ENCODE measurements at places on chromosomes 2 and 18.
A peak's percentile ranks its signal among the peaks of the same experiment; 100 is the strongest.

DNA sequence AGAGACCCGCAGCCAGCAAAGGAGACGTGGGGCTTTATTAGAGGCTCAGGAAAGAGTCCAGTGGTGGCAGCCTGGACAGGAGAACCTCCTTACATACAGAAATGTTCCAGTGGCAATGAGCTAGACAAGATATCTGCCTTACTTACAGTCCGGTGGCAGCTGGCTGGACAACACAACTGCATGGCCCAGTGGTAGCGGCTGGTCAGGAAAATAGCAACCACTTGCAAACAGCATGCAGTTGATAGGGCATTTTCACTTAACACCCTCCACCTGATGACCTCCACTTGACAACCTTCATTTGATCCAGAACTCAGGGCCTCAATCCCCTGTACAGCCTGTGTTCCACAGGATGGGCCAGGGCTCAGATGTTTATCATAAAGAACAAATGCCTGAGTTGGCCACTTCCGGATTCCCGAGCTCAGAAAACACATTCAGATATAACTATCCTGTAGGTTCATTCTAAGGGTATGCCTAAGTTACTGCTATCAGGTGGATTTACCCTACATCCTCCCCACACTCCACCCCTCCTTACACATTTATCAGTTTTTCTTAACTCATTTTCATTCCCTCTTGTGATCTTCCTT is 63.3 kb upstream of the ITPRID2 start:
- DNase-seq, result no peak

DNA sequence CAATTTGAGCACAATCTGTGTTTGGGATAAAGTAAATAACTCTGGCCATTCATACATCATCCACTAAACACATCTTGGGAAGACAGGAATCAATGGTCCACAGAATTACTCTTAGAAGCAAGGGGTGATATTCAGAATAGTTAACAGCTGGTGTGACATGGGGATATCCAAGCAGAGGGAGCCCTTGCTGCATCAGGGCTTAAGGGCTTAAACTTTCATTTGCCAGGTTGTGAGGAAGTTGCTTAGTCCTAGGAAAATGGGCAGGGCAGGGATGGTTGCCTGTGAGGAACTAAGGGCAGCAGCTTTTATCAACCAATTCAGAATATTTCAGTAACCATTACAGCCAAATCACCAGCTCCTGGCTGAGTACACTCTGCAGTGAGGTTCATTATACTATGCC is 2.0 kb upstream of the ITGA6 start:
- no peak for DNase-seq

DNA sequence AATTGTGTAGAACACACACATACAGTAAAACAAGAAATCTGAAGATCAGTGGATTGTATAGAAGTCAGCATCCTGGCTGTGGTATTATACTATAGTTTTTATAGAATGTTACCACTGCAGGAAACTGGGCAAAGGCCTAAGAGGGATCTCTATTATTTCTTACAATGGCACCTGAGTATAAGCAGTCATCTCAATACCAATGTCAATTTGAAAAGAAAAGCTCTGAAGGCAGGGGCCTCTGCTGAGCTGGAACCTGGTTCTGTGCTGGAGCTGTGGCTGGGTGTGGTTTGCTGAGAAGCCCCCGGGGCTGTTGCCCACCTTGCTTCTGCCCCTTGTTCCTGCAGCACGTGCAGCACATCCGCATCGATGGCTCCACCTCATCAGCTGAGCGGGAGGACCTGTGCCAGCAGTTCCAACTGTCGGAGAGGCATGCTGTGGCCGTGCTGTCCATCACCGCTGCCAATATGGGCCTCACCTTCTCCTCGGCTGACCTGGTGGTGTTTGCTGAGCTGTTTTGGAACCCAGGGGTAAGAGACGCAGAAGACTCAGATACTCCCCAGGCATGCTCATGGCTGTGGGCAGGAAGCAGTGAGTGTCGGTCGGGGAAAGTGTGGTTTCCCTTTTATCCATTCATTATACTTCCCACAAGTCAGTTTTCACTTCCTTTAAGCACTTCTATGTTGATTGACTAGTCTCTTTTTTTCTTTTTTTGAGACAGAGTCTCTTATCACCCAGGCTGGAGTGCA is 23.5 kb upstream of the RPL37A start:
- DNase-seq, result no peak

DNA sequence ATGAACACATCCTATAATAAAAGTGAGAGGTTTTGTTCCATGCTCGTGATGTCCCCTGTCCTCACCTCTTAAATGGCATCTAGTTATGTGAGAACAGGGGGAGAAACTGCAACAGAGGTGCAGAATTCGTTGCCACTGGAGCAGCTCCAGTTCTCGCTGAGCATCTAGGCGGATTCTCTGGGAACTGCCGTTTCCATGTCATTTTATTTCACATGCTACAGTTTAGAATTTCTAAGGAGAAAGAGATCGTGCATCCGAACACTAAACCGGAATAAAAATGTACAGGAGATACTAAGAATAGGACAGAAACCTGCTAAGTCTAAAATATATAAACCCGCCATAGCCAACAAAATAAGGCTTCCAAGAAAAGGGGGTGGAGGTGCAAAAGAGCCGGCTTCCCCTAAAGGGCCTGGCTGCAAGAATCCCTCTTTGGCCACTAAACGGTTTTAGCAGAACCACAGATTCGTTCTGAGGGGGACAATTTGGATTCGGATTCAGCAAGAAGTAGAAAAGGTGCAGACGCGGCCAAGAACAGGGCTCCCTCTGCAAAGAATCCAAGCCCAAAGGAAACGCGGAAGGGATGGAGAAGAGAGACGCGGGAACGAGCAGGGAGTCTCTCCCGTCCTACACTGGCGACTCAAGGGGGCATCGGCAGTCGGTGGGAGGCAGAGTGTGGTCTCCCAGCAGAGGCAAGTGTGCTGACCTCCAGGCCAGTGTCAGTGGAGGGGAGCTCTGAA is 1.3 kb downstream of the TMEM163 start:
- peak; percentile 29 for DNase-seq

GRCh38 chr2:66803726-66804125 is 368.8 kb downstream of the MEIS1 start:
- DNase-seq, result no peak

DNA sequence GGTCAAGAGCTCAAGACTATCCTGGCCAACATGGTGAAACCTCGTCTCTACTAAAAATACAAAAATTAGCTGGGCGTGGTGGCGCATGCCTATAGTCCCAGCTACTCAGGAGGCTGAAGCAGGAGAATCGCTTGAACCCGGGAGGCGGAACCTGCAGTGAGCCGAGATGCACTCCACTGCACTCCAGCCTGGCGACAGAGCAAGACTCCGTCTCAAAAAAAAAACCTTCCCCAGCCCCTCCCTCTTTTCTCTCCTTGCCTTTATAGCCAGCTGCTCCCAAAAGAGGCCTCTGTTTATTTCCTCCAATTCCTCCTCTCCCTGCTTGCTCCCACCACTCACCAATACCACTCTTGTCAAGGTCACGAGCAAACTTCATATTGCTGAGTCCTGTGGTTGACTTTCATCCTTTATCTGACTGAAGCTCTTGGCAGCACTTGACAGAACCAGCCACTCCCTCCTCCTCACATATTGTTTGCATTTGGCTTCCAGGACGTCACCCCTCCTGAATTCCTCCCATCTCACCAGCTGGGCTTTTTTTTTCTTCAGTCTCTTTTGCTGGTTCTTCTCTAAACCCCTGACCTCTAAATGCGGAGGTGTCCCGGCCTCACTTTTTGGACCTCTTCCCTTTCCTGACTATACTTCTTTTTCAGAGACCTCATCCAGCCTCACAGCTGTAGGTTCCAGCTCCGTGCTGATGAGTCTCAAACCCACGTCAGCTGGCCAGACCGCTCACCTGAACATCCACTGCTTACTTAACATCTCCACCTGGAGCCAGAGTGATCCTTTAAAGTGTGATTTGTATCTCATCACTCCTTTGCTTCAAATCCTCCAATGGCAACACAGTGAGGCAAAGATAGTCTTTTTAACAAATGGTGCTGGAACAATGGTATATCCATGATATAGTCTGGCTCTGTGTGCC is 84.6 kb upstream of the CAB39 start:
- DNase-seq, result no peak
